ENCODE measurements at places on chromosomes 2 and 18.

GRCh38 chr2:119086327-119086726 lies 72.2 kb downstream of the C1QL2 start:
- DNase-seq: no peak

DNA sequence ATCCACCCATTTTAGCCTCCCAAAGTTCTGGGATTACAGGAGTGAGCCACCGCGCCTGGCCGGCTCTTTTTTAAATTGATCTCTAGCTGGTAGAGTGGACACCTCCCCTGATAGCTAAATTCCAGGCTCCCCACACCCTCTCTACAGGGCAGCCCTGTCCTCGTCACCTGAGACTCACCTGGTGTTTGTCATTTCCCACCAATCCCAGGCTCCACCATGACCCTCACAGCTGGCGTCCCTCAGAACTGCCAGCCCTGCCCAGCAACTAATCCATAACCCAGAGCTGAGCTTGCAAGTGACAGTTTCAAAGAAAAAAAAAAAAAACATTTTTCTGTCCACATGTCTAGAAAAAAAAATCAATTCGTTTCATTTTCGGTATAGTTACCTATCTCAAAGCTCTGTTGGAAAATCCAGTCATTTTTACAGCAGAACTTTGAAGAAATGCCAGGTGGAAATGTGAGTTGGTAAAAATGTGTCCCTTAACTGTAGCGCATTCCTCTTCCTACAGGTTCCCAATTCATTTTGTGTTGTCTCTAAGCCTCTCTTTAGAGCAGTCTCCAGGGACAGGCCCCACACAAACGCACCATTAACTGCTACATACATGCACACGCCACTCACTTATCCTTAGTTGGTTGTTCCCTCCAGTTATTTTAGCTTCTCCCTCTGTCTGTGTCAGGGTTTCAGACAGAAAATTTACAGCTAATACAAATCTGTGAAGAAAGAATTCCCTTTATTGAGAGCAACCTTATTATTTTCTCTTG lies 294.7 kb downstream of the FBXO15 start:
- no peak for DNase-seq

DNA sequence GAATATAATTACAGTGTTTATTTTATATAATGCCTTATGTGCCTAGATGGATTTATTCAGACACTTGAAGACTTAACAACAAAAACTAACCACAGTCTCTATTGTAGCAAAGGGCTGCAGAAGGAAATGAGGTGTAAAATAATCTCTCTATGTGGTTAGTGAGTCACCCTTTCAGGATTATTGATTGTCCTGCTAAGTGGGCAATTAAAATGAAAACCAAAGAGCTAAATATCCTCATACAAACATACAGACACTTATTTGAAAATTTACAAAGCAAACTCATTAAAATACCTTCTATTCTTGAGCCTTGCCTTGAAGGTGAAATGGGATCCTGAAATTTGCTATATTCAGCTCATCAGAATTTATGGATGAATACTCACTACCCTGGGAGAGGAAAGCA lies 27.7 kb upstream of the DCC start:
- no peak for DNase-seq

GRCh38 chr18:79986726-79987125 lies 1.6 kb downstream of the TXNL4A start:
- DNase-seq: no peak
